GM03348 (cell line): ENCODE measurements at places on chromosomes 1 and 21.
A peak's percentile ranks its signal among the peaks of the same experiment; 100 is the strongest.

GRCh38 chr1:961132-961669 lies 817 bp downstream of the KLHL17 start:
- peak; percentile 62 for DNase-seq

DNA sequence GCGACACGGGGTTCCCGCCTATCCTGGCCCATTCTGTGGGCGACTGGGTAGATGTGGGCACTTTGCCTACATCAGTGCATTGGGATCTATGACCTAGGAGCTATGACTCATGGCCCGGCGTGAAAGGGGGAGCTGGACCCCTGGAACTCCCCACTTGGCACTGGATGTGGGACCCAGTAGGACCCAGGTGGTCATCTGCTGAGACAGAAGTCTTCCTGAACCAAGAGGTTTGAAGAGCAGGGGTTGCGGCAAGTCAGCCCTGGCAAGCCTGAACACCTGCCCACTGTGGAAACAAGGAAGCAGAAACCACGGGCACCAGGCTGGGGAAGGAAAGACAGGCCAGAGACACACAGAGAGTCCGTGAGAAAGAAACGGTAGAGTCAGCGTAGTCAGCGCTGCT lies 656.7 kb downstream of the AJAP1 start:
- DNase-seq, result no peak

- peak; percentile 23 for DNase-seq
These were observed 470 bp upstream of the RTCA start for GRCh38 chr1:100265562-100265930.

DNA sequence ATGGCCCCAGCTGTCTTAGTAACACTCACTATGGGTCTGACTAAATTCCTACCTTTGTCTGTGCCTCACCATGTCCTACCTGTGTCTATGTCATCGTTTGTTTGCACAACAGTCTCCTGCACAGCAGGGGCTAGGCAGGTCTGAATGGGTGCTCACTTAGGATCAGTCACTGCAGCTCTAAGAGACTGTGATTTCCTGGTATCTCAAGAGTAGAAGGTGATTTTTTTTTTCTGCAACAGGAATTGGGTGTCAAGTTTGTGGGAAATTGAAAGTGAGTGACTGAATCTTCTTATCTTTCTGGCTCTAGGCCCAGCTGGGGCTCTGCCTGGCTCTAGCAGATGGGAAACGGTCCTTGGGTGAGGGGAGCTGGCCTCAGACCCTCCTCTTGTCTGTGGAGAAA lies 46.4 kb upstream of the TRABD2B start:
- DNase-seq, result no peak

- DNase-seq, result no peak
These were observed 377.5 kb downstream of the GPATCH2 start for GRCh38 chr1:217253351-217253750.

GRCh38 chr1:243898278-243898677 lies 48.2 kb upstream of the AKT3 start:
- no peak for DNase-seq

- DNase-seq, result no peak
These were observed 56.0 kb downstream of the CD247 start for GRCh38 chr1:167462341-167462740.

DNA sequence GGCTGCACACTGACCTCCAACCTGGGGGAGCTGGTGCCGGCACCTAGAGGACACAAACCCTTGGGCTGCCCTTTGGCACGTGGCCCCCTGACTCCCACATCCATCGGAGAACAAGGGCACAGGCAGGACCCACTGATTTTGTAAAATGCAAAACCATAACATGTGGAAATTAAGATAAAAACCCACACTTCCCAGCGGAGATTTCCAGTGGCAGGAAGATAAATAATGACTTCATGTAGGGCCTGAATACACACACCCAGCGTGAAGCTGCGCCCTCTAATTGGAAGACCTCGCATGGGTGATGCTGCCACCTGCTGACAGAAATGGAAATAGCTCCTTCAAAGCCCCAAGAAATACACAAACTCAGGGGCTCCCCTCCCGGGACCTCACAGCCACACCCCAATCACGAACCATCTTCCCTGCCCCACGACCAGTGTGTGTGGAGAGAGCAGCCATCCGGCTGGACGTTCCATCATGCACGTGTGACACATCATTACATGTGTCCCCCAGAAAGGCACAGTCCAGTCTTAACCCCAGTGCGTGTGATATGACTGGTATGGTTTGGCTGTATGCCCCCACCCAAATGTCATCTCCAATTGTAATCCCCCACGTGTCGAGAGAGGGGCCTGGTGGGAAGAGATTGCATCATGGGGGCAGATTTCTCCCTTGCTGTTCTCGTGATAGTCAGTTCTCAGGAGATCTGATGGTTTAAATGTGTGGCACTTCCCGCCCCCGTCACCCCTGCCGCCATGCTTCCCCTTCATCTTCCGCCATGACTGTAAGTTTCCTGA lies 5.7 kb upstream of the TPRG1L start:
- peak; percentile 89 for DNase-seq

GRCh38 chr1:98690576-98690975 lies 29.1 kb downstream of the SNX7 start:
- no peak for DNase-seq

DNA sequence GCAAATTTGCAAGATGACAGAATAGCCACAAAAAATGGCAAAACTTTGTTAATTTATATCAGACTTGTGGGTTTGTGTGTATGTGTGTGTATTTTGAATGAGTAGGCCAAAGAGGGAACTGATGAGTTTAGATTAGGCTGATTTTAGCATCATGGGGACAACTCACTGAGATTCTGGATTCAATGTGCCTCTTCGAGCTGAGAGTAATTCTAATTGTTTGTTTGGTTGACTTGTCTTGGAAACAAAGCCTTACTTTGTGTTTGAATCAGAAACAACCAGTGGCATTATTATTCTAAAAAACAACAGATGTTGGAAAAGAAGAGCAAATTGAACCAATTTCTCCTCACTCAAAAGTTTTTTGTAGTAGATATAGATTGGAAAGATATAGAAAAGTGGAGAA lies 40.5 kb upstream of the C21orf91 start:
- no peak for DNase-seq

DNA sequence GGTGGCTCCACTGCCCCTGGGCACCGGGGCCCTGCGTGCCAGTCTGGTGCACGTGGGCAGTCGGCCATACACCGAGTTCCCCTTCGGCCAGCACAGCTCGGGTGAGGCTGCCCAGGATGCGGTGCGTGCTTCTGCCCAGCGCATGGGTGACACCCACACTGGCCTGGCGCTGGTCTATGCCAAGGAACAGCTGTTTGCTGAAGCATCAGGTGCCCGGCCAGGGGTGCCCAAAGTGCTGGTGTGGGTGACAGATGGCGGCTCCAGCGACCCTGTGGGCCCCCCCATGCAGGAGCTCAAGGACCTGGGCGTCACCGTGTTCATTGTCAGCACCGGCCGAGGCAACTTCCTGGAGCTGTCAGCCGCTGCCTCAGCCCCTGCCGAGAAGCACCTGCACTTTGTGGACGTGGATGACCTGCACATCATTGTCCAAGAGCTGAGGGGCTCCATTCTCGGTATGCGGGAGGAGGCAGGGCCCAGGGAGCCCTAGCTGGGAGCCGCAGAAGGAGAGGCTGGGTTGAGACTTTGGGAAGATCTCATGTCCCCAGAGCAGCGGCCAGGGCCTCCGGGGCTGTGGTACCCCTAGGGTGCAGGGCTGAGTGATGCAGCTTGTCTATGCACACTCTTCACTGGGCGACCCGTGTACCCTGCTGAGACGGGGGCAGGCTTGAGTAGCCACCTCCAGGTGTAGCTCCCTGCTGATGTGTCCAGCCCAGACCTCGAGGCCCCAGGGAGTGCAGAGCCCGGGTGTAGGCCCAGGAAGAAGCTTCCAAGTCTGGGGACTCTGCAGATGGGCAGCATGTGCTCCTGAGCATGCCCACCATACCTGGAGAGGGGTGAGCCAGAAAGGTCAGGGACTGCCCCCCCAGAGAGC lies 1.8 kb downstream of the VWA1 start:
- peak; percentile 7 for DNase-seq

DNA sequence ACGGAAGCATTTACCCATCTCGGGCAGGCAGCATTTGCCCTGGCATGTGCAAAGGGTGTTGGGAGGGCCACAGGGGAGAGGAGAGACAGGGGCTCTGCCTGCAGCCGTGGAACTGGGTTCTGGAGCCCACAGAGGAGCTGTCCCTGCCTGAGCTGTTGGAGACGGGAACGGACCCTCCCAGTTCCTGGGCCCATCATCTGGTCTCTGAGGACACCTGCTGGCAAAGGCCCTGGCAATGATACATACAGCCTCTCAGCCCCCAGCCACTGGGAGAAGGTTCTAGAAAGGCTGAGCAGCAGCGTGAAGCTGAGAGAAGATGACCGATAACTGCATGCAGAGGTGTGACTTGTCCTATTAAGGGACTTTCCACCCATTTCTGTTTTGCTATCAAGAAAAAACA lies 31.4 kb downstream of the FAAP20 start:
- no peak for DNase-seq

DNA sequence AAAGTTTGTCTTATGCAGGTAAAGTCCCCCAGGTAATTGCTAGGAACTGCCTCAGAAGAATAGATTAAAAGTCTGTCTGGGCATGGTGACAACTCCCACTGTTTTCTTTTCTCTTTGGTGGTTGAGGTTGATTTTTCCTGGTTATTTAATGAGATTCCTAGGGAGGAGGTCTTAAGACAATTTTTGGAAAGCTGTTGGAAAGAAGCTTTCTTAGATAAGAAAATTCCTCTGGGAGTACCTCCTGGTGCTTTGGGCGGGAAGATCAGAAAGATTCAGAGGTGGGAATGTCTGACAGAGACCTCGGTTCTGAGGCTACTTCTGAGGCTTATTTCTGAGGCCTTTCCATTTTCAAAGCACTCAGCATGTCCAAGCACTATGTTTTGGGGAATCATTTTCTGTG lies 25.0 kb upstream of the IVNS1ABP start:
- DNase-seq, result no peak

- DNase-seq, result no peak
These were observed 556.4 kb downstream of the KIF26B start for GRCh38 chr1:245710961-245711903.

DNA sequence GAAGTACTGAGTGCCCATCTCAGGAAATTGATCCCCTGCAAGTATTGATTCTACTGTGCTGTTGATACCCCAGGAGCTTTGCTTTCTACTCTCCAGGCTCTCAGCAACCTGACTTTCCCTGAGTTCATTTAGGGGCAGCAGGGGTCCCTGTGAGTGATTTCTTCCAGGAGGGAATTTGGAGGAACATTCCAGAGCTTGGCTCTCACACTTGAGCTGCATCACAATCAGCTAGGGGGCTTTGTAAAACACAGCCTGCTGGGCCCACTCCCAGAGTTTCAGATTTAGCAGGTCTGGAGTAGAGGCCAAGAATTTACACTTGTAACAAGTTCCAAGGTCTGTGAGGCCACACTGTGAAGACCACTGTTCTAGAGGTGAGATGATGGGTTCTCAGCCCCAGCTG lies 16.1 kb upstream of the ACTL8 start:
- DNase-seq, result no peak

GRCh38 chr1:225950905-225951497 lies 10.0 kb upstream of the LEFTY2 start:
- DNase-seq, result no peak

GRCh38 chr1:177230228-177231016 lies 59.7 kb downstream of the BRINP2 start:
- no peak for DNase-seq

GRCh38 chr1:199291022-199291740 lies 652.3 kb downstream of the PTPRC start:
- DNase-seq, result no peak

DNA sequence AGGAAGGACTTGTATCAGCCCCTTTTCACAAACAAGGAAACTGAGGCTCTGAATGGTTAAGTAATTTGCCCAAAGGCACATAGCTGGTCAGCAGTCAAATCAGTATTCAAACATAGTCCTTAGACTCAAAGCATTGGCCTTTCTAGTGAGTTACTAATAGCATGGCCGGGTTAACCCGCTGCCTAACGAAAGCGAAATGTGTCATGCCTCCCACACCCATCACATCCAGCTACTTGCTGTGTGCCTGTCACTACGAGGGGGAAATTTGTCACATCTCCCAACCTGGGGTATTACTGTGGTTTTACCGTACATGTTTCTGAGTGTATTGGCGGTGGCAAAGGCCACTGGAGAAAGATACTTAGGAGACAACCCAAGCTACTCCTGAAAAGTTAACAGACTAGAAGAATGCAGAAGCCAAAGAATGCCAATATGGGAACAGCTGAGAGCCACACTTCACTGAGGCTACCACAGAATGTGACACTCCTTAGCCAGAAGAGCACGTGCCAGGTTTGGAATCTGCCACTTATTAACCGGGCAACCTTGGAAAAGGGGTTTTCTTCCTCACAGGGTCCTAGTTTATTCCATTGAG lies 363.5 kb downstream of the KCNH1 start:
- DNase-seq, result no peak

DNA sequence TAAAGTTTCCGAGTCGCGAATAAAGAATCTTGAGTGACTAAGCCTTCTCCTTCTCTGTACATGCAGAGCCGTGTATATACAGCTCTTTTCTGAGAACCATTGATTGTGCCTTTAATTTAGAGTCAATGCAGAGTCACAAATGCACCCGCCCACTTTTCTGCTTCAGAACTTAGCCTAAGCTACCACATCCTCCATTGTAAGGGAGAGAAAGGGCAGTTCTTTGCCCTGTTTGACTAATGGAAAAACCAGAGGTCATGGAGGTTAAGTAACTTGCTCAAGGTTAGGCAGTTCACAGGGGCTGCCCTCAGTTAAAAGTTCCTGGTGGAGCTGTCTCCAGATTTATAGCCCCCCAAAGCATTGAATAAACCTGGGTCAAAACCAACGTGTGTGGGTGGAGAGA lies 139.6 kb downstream of the TOMM20 start:
- DNase-seq, result no peak

- peak; percentile 93 for DNase-seq
These were observed 4.1 kb upstream of the SH3BGRL3 start for GRCh38 chr1:26275580-26276431.

GRCh38 chr1:184219414-184219813 lies 167.4 kb upstream of the C1orf21 start:
- no peak for DNase-seq

DNA sequence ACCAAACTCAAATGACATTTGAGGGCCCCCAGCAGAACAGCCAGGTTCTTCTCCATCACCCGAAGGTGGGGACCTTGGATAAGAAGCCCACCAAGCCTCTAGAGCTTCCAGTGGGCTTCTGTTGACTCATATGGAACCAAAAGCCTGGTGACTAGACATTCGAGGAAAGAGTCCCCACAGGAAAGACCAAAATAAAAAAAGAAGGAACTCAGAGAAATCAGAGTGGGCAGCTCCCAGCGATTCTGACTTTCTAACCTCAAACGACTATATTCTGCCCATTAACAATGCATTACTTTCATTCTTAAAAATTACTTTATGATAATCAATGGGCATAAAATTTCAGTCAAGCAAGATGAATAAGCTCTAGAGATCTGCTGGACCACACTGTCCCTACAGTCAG lies 9.6 kb upstream of the CHIT1 start:
- DNase-seq, result no peak
